Neural progenitor cell (in vitro differentiated cells): ENCODE measurements at places on chromosomes 11 and 22. TPM values are rescaled to one million over a fixed set of nuclear protein-coding genes. Genes with fewer than 3 reads are reported as not detected.

SDF2L1 gene
- 4.3 and 16.6 TPM in 2 replicates for total RNA-seq

CASP5 gene
- total RNA-seq = not detected in 2 replicates

ESRRA gene
- 5.5 and 22.0 TPM in 2 replicates for total RNA-seq

CFAP300 gene
- 3.5 and 15.2 TPM in 2 replicates for total RNA-seq

- H3K27me3 ChIP-seq = no peaks in the 10 kb centered on the region
- peaks cover 48% of the 10 kb centered on the region for H3K4me1 ChIP-seq
- no peak overlapping the region for H3K4me3 ChIP-seq
- no peak for DNase-seq
- no peak overlapping the region for H3K27ac ChIP-seq
Observed at GRCh38 chr22:28923826-28924732, 40.7 kb downstream of the ZNRF3 start.

GRCh38 chr11:4665424-4665823 is 21.6 kb downstream of the OR51E1 start:
- no peak overlapping the region for H3K27ac ChIP-seq
- H3K27me3 ChIP-seq = no peaks in the 10 kb centered on the region
- no peaks in the 10 kb centered on the region for H3K4me1 ChIP-seq
- no peak overlapping the region for H3K4me3 ChIP-seq

DNA sequence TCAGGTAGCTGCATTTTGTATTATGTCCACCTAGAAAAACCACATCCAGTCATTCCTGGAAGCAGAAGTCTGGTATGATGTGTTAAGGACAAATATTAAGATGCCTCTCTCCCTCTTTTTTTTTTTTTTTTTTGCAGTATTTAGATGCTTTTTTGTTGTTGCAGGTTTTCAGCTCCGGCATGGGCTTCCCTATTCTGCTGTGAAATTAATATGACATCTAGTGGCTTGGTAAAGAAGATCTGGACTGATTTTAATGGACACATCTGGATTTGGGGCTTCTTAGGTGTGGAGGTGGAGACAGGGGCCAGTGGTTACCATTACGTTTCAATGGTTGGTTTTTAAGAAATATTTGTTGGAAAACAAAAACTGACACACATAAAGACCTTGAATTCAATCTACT is 47.5 kb upstream of the RASSF10 start:
- no peak overlapping the region for H3K27ac ChIP-seq
- H3K36me3 ChIP-seq = no peaks in the 10 kb centered on the region
- H3K27me3 ChIP-seq = no peaks in the 10 kb centered on the region
- DNase-seq = no peak

DNA sequence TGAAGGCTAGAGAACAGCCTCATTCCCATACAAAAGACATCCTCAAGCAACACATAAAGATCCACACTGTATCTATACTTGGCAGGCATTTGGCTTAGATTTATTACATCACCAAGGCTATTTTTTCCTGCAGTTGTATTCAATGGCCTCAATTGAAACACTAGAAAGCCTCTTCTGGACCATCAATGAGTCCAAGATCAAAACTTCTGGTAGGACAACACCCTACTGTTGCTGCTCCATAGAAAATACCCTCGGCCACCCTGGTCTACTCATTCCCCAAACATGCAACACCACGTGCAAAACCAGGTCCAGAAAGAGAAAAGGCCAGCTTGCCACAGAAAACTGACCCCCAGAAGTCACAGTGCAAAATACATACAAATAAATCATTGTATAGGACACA is 56.9 kb upstream of the CADM1 start:
- no peak for DNase-seq
- H3K27me3 ChIP-seq = no peaks in the 10 kb centered on the region
- no peaks in the 10 kb centered on the region for H3K36me3 ChIP-seq
- H3K27ac ChIP-seq = no peak overlapping the region
- peaks cover 16% of the 10 kb centered on the region for H3K4me1 ChIP-seq

- H3K4me3 ChIP-seq = no peak overlapping the region
- no peak for DNase-seq
- H3K27ac ChIP-seq = no peak overlapping the region
- H3K27me3 ChIP-seq = no peaks in the 10 kb centered on the region
Observed at GRCh38 chr11:95545116-95545875, 244.3 kb downstream of the FAM76B start.

GRCh38 chr22:49781289-49781782 is 46.3 kb downstream of the BRD1 start:
- no peaks in the 10 kb centered on the region for H3K4me1 ChIP-seq
- no peaks in the 10 kb centered on the region for H3K36me3 ChIP-seq
- no peak overlapping the region for H3K27ac ChIP-seq
- no peak for DNase-seq

DNA sequence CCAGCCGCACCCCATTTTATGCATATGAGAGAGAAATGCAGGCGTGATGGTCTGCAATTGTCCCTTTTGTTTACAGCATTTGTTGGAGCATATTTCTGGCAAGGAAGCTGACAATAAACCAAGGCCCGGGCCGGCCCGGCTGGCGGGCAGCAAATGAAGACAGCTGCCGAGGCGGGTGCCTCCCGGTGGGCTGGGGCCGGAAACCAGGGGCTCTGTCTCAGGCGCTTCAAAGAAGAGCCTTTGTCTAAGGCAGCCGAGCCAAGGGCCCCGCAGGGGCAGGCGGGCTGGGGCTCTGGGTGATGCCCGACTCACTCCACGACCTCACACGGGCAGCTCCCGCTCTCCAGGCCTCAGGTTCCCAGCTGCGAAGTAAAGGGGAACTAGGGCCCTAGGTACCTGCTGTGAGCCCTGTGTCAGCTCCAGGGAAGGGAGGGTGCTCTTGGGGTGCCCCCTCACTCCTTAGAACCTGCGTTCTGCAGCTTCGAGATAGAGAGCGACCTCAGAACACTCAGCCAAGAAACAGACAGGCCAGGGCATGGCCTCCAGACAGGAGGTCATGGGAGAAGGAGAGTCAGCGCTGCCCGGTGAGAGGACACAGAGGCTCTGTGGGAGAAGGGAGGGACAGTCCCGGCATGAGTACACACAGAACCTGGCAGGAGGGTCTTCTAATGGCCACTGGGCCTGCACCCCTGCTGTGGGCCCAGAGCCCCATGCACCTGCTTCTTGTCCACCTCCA is 2.4 kb downstream of the LINC01488 start:
- H3K27ac ChIP-seq = no peak overlapping the region
- peaks cover 32% of the 10 kb centered on the region for H3K4me1 ChIP-seq
- H3K4me3 ChIP-seq = no peak overlapping the region
- peak; percentile 38 for DNase-seq

DNA sequence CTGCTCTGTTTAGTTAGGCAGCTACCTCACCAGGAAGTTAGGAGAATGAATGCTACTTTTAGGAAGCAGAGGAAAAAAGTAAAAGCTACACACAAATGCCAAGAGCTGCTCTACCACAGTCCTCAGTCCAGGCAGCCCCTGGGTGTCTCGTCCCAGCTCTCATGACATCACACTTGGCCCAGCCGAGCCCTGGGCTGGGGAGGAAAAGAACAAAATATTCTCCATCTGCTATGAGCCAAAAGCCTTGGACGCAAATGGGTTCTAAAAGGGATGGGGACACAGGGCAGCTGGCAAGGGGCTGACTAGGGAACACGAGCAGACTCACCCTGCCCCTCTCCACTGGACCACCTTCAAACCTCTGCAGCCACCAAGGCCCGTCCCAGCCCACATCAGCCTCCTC is 26.1 kb downstream of the TMEM184B start:
- no peaks in the 10 kb centered on the region for H3K36me3 ChIP-seq
- no peak overlapping the region for H3K27ac ChIP-seq
- no peak for DNase-seq
- no peaks in the 10 kb centered on the region for H3K27me3 ChIP-seq
- peaks cover 15% of the 10 kb centered on the region for H3K4me1 ChIP-seq

GRCh38 chr11:45578316-45578715 is 87.1 kb downstream of the CHST1 start:
- no peak overlapping the region for H3K27ac ChIP-seq
- H3K4me3 ChIP-seq = no peak overlapping the region
- no peak for DNase-seq
- no peaks in the 10 kb centered on the region for H3K36me3 ChIP-seq
- H3K4me1 ChIP-seq = peaks cover 13% of the 10 kb centered on the region

GRCh38 chr11:109221190-109221589 is 200.8 kb upstream of the C11orf87 start:
- no peaks in the 10 kb centered on the region for H3K27me3 ChIP-seq
- no peak overlapping the region for H3K4me3 ChIP-seq
- no peaks in the 10 kb centered on the region for H3K4me1 ChIP-seq
- DNase-seq = no peak
- H3K36me3 ChIP-seq = no peaks in the 10 kb centered on the region

DNA sequence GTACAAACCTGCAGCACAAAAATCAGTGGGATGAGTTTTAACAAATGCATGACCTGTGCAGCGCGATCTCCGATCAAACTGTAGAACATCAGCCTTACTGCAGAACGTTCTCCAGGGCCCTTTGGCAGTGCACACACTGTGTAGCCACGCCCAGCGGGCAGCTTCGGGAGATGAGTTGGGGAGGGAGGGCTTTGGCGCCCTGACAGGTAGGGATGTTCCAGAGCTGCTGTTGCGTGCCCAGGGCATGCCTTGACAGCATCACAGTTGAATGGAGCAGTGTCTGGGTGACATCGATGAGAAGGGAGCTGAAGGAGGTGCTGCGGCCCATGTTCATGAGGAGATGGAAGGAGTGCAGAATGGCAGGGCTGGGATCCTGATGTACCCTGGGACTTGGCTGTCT is 80.2 kb downstream of the TBC1D22A start:
- no peak overlapping the region for H3K27ac ChIP-seq
- H3K36me3 ChIP-seq = no peaks in the 10 kb centered on the region
- H3K4me3 ChIP-seq = no peak overlapping the region
- H3K4me1 ChIP-seq = no peaks in the 10 kb centered on the region
- no peak for DNase-seq

GRCh38 chr22:30617819-30618218 is 10.8 kb downstream of the TCN2 start:
- no peak for DNase-seq
- H3K27ac ChIP-seq = no peak overlapping the region
- no peaks in the 10 kb centered on the region for H3K27me3 ChIP-seq
- H3K4me3 ChIP-seq = no peak overlapping the region

DNA sequence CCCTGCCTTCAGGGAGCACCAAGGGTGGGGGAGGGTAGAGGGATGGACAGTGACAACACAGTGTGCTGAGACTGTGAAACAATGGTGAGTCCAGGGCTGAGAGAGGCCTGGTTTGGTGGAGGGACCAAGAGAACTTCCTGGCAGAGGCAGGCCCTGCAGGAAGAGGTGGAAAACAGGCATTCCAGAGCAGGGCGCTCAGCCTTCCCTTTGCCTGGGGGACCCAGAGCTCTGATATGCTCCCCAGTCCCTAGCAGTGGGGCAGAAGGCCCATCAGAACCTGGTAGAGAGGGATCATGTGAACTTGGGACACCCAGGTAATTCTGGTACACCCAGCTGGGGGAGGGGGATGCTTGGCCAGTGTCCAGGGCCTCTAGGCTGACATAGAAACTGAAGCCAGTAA is 17.2 kb upstream of the UVRAG start:
- H3K4me3 ChIP-seq = no peak overlapping the region
- no peak overlapping the region for H3K27ac ChIP-seq
- no peak for DNase-seq
- H3K36me3 ChIP-seq = no peaks in the 10 kb centered on the region
- H3K27me3 ChIP-seq = no peaks in the 10 kb centered on the region

DNA sequence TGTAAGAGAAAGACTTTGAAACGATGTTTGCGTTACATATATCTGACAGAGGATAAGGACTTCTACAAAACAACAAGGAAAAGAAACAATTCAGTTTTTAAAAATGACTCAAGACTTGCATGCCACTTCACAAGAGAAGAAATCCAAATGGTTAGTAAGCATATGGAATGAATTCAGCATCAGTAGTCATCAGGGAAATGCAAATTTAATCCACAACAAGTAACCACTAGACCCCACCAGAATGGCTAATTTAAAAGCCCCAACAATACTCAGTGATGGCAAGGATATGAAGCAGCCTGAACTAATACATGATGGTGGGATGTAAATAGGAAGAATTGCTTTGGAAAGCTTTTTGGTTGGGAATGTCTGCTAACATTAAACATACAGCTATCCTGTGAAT is 142.6 kb downstream of the ATXN10 start:
- no peak for DNase-seq
- no peak overlapping the region for H3K4me3 ChIP-seq
- no peak overlapping the region for H3K27ac ChIP-seq
- H3K36me3 ChIP-seq = no peaks in the 10 kb centered on the region
- no peaks in the 10 kb centered on the region for H3K27me3 ChIP-seq

DNA sequence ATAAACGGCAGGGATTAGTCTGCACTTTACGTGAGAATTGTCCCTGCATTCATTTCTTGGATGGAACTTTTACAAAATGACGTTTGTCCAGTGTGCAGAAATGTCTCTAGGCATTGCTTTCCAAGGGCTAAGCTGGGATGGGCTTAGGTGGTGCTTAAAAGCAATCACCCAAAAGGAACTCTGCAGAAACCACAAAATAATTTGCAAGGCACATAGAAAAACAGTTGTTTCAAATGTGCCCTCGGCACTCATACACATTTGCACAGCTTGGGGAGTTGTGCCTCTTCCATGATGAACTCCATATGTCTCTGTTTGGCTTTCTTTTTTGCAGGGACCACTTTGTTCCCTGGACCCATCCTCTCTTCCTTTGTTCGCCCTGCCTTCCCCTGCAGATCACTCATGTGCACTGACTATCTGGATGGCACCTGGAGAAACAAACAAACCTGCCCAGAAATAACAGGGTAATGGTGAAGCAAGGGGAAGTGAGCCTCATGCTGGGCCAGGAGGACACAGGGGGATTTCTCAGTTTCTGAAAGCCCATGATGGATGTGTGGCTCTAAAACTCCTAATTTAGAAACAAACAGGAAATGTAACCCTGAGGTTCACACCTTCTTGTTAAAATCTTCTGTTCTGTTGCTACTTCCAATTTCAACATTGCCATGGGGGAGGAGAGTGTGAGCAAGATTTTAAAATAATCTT is 150.2 kb downstream of the SNX19 start:
- peaks cover 18% of the 10 kb centered on the region for H3K4me1 ChIP-seq
- no peak overlapping the region for H3K27ac ChIP-seq
- no peak overlapping the region for H3K4me3 ChIP-seq
- no peaks in the 10 kb centered on the region for H3K36me3 ChIP-seq
- H3K27me3 ChIP-seq = no peaks in the 10 kb centered on the region

DNA sequence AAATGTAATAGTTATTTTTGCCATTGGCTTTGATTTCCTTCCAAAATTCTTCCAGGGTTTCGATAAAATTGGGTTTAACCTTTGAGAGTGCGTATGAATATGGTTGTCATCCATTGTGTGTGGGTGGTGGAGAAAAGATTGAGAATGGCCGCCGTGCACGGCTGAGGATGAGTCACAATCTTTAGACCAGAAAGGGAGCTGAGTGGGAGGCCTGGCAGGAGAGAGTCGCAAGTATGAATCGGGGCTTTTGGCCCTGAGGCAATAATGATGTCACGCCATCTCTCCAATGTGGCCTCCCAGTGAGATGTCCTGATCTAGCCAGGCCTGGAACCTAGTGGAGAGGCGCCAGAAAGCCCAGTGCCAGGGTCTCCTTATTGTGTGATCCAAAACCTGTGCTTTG is 33.1 kb upstream of the SMPD1 start:
- no peak overlapping the region for H3K4me3 ChIP-seq
- H3K27ac ChIP-seq = no peak overlapping the region
- DNase-seq = no peak
- H3K27me3 ChIP-seq = no peaks in the 10 kb centered on the region
